ENCODE measurements at places on chromosomes 7 and 10.
A peak's percentile ranks its signal among the peaks of the same experiment; 100 is the strongest.

GRCh38 chr7:83876593-83876992 is 227.7 kb upstream of the SEMA3E start:
- no peaks in the 10 kb centered on the region for H3K36me3 ChIP-seq
- peak; percentile 34 for DNase-seq
- H3K4me3 ChIP-seq = no peak overlapping the region
- H3K27ac ChIP-seq = no peak overlapping the region

DNA sequence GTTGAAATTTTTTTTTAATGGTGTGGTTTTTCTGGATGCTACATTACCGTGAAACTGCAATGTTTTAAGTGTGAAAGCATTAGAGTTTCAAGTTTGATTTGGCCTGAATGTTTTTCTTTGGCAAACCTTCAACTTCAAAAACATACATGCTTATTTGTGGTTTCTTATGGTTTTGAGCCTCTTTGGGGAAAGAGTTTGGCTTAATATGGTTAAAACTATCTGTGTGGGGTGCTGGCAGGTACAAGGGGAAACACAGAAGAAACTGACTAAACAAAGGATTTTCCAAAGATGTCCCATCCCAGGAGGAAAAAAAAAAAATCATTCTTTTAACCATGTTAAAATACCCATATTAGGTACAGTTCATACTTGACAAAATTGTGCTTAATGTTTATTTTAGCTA is 121.1 kb downstream of the HGF start:
- peaks cover 25% of the 10 kb centered on the region for H3K36me3 ChIP-seq
- H3K4me1 ChIP-seq = peaks cover 6% of the 10 kb centered on the region
- no peak for DNase-seq
- H3K27me3 ChIP-seq = no peaks in the 10 kb centered on the region
- no peak overlapping the region for H3K27ac ChIP-seq

DNA sequence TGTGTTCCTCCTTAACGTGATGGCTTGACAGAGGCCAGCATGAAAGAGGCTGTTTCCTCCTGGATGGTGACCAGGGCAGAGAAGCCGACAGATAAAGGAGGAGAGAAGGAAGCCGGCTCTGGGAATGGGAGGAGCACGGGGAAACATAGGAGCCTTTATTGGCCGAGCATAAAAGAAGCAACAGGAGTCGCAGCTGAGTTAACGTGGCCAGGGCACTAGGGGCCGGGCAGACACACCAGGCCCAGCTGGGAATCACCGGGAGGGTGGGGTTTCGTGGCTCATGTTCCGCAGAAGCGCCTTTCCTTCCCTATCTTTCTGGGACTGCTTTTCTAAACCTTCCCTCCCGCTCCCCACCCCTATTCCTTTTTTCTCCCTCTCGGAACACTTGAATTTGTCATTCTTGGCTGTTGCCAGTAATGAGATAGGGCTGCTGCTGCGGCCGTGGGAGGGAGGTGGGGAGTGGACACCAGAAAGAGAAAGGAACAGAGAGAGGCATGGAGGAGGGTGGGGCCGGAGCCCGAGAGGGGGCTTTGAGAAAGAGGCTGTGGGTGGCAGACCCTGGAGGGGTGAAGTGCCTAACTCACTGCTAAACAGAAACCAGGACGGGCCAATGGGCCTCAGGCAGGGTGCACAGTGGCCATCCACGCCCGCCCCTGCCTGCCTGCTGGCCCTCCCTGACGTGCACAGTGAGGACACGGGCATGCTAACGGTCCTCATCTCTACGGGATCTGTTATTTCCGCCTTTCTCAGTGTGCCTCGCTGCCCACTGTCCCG is 65.2 kb downstream of the COL13A1 start:
- peaks cover 77% of the 10 kb centered on the region for H3K4me1 ChIP-seq
- peaks cover 12% of the 10 kb centered on the region for H3K36me3 ChIP-seq
- peaks cover 3% of the 10 kb centered on the region for H3K27me3 ChIP-seq
- peak overlapping the region; percentile 68 for H3K4me3 ChIP-seq
- H3K27ac ChIP-seq = peak overlapping the region; percentile 96

DNA sequence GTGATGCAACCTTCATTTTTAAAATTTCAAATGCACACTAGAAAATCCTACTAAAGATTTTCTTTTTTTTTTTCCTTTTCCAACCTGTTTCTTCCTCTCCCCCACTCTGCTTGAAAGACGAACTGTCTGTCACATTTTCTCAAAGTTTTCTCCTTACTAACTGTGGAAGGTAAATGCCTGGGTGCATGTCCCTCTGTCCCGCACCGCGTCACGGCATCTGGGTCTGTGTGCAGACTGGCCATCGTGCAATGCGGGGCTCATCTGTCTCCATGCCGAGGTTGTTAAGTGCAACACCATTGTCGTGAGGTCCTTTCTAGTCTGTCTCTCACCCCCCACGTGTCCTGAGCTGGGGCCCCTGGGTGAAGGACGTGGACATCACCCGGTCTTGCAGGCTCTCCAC is 28.4 kb downstream of the PFKFB3 start:
- peaks cover 14% of the 10 kb centered on the region for H3K36me3 ChIP-seq
- DNase-seq = no peak
- H3K4me3 ChIP-seq = no peak overlapping the region
- peaks cover 4% of the 10 kb centered on the region for H3K27me3 ChIP-seq
- H3K27ac ChIP-seq = no peak overlapping the region

- H3K4me1 ChIP-seq = peaks cover 47% of the 10 kb centered on the region
- H3K27ac ChIP-seq = peak overlapping the region; percentile 83
- no peak for DNase-seq
- peak overlapping the region; percentile 94 for H3K4me3 ChIP-seq
Measured at GRCh38 chr10:14602807-14603533, 171.7 kb downstream of the FAM107B start.

DNA sequence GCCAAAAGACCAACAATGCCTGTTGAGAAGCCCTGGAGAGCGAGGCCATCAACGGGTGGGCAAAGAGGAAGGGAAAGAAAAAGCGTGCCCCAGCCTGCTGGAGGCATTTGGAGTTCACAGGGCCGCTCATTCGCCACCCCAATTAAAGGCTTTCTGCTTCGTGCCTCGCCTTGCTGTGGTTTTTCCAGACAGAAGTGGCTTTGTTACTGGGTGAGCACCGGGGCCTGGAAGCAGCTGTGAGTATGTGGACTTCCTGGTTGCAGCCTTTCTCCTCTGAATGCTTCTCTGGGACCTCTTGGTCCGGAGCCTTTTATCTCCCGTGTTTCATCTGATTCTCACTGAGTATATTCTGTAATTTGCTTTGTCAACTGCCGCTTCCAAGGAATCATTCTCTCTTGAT is 118.1 kb upstream of the EGR2 start:
- no peak overlapping the region for H3K4me3 ChIP-seq
- no peaks in the 10 kb centered on the region for H3K4me1 ChIP-seq
- DNase-seq = no peak
- H3K27ac ChIP-seq = no peak overlapping the region
- peaks cover 7% of the 10 kb centered on the region for H3K27me3 ChIP-seq
- no peaks in the 10 kb centered on the region for H3K36me3 ChIP-seq

DNA sequence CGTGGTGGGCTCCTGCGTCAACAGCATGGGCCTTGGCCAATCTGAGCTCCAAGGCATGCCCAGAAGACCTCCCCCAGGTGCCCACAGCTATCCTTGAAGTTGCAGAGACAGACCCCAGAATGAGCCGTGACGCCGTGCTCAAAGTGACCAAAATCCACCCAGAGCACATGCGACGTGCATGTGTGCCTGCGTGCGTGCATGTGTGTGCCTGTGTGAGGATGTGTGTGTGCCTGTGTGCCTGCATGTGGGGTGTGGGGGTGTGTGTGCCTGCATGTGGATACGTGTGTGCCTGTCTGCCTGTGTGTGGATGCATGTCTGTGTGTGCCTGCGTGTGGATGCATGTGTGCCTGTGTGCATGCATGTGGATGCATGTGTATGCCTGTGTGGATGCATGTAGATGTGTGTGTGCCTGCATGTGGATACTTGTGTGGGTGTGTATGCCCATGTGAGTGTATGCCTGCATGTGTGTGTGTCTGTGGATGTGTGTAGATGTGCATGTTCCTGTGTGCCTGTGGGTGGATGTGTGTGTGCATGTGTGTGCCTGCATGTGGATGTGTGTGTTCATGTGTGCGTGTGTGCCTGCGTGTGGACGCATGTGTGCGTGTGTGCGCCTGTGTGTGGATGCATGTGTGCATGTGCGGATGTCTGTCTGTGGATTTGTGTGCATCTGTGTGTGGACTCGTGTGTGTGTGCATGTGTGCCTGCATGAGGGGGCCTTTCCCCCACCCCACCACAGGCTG is 42.6 kb downstream of the PWWP2B start:
- H3K4me1 ChIP-seq = no peaks in the 10 kb centered on the region
- H3K36me3 ChIP-seq = peaks cover 4% of the 10 kb centered on the region
- H3K27me3 ChIP-seq = no peaks in the 10 kb centered on the region
- H3K4me3 ChIP-seq = no peak overlapping the region
- no peak overlapping the region for H3K27ac ChIP-seq
- no peak for DNase-seq

DNA sequence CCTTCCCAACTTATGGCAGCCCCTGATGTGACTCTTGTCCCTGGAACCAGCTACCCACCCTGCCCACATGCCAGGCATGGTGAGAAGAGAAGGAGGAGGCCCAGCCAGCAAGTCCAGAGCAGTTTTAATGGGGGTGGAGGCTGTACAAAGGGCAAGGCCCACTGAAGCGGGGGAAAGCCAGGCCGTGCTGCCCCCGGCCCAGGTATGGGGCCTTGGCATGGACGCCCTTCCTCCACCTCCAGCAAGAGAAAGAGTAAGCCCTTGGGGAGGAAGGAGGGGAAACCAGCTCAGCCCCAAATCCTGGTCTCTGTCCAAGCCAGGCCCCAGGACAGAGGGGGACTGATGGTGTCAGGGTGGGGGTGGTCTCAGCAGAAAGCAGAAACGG is 7.0 kb downstream of the NFKB2 start:
- peaks cover 17% of the 10 kb centered on the region for H3K27me3 ChIP-seq
- DNase-seq = no peak
- no peaks in the 10 kb centered on the region for H3K36me3 ChIP-seq
- H3K4me3 ChIP-seq = no peak overlapping the region
- peaks cover 24% of the 10 kb centered on the region for H3K4me1 ChIP-seq
- no peak overlapping the region for H3K27ac ChIP-seq

DNA sequence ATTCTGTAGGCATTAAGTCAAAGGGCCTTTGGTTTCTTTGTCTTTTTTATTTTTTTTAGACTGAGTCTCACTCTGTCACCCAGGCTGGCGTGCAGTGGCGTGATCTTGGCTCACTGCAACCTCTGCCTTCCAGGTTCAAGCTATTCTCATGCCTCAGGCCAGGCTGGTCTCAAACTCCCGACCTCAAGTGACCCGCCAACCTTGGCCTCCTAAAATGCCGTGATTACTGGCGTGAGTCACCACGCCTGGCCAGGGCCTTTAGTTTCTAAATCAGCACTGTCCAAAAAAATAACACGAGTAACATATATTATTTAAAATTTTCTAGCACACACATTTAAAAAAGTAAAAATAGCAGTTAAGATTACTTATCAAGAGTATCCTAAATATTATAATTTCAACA is 11.1 kb upstream of the ACSL5 start:
- H3K27me3 ChIP-seq = peaks cover 7% of the 10 kb centered on the region
- DNase-seq = peak; percentile 22
- H3K4me3 ChIP-seq = no peak overlapping the region
- H3K4me1 ChIP-seq = peaks cover 54% of the 10 kb centered on the region
- H3K36me3 ChIP-seq = no peaks in the 10 kb centered on the region

- DNase-seq = no peak
- H3K27ac ChIP-seq = no peak overlapping the region
- H3K4me3 ChIP-seq = no peak overlapping the region
- no peaks in the 10 kb centered on the region for H3K36me3 ChIP-seq
- no peaks in the 10 kb centered on the region for H3K4me1 ChIP-seq
Measured at GRCh38 chr7:37555528-37555927, 106.9 kb upstream of the ELMO1 start.

GRCh38 chr7:152162287-152162686 is 136.8 kb downstream of the GALNT11 start:
- no peaks in the 10 kb centered on the region for H3K27me3 ChIP-seq
- no peaks in the 10 kb centered on the region for H3K4me1 ChIP-seq
- H3K4me3 ChIP-seq = no peak overlapping the region
- peak overlapping the region; percentile 21 for H3K27ac ChIP-seq
- no peak for DNase-seq
- peaks cover 49% of the 10 kb centered on the region for H3K36me3 ChIP-seq

DNA sequence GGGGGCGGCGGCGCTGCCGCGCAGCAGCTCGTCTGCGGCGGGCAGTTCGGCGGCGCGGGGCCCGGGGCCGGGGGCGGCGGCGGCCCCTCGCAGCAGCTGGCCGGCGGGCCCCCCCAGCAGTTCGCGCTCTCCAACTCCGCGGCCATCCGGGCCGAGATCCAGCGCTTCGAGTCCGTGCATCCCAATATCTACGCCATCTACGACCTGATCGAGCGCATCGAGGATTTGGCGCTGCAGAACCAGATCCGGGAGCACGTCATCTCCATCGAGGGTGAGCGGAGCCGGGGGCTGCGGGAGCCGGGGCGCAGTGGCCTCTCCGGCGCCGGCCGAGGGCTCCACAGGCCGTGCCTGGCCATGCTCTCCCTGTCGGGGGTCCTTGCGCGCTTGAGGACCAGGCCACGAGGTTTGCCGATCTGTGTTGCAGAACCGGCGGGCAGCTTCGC is 548 bp downstream of the AGAP3 start:
- H3K27me3 ChIP-seq = peaks cover 8% of the 10 kb centered on the region
- peak overlapping the region; percentile 92 for H3K4me3 ChIP-seq
- no peaks in the 10 kb centered on the region for H3K36me3 ChIP-seq
- H3K4me1 ChIP-seq = peaks cover 62% of the 10 kb centered on the region
- peak; percentile 36 for DNase-seq

DNA sequence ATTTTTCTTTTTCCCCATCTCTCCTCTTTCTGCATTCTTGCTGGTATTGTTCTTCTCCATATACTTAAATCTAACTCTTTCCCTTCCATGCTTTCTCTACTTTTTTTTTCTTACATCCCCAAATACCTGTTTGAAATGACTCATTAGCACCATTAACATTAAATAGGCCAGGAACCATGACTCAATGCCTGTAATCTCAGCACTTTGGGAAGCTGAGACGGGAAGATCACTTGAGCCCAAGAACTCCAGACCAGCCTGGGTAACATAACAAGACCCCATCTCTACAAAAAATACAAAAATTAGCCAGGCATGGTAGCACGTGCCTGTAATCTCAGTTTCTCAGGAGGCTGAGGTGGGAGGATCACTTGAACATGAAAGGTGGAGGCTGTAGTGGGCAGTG is 1026.8 kb downstream of the GATA3 start:
- H3K27me3 ChIP-seq = no peaks in the 10 kb centered on the region
- no peaks in the 10 kb centered on the region for H3K4me1 ChIP-seq
- no peaks in the 10 kb centered on the region for H3K36me3 ChIP-seq

DNA sequence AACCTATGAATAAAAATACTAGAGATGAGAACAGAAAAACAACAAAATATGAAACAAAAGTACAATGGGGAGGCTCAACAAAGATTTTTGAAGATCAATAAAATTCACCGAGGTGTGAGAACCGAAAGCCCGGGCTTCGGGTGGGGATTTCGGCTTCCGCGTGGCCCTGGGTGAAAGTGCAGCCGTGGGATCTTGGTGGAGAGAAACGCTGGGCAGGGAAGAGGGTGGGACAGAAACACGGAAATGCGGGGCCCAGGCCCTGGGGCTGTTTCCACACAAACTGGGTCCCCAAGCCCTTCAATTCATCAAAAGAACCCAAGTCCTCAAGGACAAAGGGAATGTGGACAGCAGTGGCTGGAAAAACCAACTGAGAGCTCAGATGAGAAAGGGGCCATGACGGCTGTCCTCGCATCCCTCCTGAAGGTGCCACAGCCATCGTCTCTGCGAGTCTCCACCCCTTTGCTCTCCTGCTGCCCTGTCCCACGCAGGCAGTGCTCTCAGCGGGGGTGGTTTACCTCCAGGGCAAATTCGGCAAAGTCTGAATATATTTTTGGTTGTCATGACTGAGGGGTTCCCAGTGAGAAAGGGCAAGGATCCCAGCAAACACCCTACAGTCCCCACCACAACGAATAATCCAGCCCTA is 19.7 kb downstream of the FOXL3 start:
- H3K4me1 ChIP-seq = no peaks in the 10 kb centered on the region
- H3K36me3 ChIP-seq = peaks cover under 1% of the 10 kb centered on the region
- DNase-seq = no peak
- no peak overlapping the region for H3K27ac ChIP-seq
- no peak overlapping the region for H3K4me3 ChIP-seq
